ENCODE measurements at places on chromosomes 7 and 10.

DNA sequence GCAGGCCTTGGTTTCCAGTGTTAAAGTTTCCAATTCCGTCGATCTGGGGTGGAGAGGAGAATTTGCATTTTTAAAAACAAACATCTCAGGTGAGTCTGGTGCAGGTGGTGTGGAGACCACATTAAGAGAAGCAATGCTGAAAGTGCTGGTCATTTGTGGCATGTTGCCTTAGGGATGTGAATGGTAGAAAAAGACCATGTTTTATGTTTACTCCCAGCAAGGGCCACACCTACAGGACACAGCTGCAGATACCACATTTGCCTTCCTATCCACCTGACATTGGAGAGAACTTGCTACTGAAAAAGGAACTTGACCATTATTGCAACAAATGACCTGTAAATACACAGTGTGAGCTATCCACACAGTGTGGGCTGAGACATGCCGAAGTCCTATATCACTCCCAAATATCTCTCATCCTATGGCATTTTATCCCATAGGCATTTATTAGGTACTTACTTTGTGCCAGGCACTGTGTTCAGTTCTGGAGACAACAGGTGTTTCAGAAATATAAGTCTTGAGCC is 183.1 kb downstream of the NRP1 start:
- no peak for DNase-seq

DNA sequence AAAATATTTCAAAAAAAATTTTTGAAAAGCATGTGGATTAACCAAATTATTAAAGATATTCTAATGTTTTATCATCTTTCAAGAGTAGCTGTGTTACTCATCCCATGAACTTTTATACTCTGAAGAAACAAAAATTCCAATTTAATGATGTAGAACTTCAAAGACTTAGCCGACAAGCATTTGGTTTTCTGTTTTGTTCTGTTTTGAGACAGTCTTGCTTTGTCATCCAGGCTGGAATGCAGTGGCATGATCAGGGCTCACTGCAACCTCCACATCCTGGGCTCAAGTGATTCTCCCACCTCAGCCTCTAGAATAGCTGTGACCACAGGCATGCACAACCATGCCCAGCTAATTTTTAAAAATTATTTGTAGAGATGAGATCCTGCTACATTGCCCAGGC is 17.8 kb upstream of the LCOR start:
- DNase-seq: no peak

DNA sequence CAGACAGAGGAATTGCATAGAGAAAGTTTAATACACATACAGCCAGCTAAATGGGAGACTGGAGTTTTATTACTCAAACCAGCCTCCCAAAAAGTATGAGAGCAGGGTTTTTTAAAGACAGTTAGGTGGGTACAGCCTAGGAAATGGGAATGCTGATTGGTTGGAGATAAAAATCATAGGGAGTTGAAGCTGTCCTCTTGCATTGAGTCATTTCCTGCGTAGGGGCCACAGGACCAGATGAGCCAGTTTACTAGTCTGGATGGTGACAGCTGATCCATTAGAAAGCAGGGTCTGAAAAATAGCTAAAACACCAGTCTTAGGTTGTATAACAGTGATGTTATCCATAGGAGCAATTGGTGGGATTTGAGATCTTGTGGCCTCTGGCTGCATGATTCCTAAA is 76.1 kb upstream of the POM121L12 start:
- no peak for DNase-seq

DNA sequence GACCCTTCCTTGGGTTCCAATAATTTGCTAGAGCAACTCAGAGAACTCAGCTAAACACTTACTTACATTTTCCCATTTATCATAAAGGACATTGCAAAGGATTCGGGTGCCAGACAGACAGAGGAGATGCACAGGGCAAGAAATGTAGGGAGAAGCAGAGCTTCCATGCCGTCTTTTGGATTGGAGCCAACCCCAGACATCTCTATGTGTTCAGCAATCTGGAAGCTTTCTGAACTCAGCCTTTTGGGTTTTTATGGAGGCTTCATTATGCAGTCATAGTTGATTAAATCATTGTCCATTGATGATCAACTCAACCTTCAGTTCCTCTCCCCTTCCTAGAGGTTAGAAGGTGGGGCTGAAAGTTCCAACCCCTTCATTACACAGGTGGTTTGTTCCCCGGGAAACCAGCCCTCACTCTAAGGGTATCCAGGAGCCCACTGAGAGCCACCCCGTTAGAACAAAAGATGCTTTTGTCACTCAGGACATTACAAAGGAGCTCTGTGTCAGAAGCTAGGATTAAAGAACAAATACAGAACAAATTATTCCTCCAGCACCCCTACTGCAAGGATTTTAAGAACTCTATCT is 211.9 kb upstream of the VSTM2A start:
- no peak for DNase-seq

DNA sequence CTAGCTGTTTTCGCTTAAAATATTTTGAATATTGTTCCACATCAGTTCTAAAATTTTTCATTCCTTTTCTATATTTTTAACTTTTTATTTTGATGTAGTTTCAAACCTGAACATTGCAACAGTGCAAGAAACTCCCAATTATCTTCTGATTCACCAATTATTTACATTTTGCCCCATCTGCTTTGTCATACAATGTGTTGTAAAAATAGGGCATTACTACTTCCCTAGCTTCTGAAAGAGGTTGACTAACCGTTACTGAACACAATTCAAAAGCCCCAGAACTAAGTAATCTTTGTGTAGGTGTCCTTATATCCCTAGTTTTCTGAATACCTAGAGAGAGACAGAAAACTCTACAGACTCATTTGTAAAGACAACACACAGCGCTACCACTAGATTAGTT is 86.7 kb downstream of the AVL9 start:
- DNase-seq: no peak

- DNase-seq: no peak
Measured at GRCh38 chr10:81473755-81474154, 401.2 kb upstream of the NRG3 start.

- DNase-seq: no peak
Measured at GRCh38 chr10:81984428-81984827, 109.4 kb downstream of the NRG3 start.

DNA sequence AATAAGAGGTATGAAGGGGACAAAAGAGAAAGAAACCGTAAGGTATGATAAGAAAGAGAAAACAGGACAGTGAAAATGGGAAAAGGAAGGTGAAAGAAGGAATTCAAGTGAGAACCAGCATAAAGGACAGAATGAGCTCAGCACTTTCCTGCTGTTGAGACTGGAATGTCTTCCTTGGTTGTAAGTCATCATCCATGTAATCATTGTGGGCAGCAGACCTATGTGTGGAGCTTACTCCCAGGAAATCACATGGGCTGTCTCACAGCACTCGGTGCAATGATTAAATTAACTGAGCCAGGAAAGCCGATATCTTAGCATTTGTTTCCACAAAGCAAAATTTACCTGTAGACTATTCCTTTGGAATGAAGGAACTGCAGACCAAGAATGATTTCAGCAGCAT is 118.1 kb downstream of the PRKCQ start:
- DNase-seq: no peak

GRCh38 chr7:93142127-93142526 is 6.1 kb downstream of the SAMD9L start:
- DNase-seq: no peak

- DNase-seq: no peak
Measured at GRCh38 chr7:124881981-124882380, 47.6 kb downstream of the POT1 start.

GRCh38 chr10:82394122-82394521 is 519.1 kb downstream of the NRG3 start:
- DNase-seq: peak; percentile 29

DNA sequence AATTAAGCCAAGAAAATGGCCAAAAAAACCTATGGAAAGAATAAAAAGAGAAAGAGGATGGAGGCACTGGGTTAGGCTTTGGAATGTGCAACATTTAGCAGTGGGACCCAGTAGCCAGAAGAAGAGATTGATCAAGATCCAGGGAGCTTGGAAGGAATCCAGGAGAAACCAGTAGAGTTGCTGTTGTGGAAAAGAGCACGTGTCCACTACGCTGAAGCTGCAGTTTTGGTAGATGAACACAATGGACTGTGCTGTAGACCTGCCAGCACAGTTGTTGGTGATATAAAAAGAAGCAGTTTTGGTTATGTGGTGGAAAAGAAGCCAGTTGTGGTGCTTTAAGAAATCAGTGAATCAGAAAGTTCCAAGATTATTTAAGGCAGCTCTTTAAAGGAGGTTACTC is 802.2 kb upstream of the POM121L12 start:
- no peak for DNase-seq

- no peak for DNase-seq
Measured at GRCh38 chr10:103327906-103328305, 23.0 kb downstream of the PCGF6 start.

DNA sequence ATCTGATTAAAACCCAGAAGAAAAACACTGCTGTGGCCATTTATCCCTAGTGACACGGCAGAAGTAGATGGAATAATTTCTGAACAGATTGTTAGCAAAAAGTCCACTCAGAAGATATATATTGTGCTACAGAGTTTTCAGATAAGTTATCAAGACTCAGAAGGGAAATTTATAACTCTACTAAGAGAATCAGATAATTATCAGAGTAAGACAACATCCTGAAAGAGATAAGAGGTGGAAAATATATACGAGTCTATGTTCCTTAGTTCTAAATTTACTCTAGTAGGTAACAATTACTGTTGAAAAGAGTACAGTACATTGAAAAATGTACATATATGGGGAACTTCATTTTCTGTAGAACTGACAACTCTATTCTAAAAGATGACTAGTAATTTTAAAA is 176.7 kb downstream of the GNAI1 start:
- no peak for DNase-seq

- DNase-seq: no peak
Measured at GRCh38 chr7:39536951-39537350, 29.3 kb upstream of the YAE1 start.

- DNase-seq: no peak
Measured at GRCh38 chr10:30383356-30383755, 34.3 kb upstream of the MTPAP start.

- DNase-seq: no peak
Measured at GRCh38 chr7:140229591-140230515, 53.1 kb upstream of the KDM7A start.

GRCh38 chr10:28569506-28570159 is 36.7 kb downstream of the WAC start:
- no peak for DNase-seq

GRCh38 chr10:108956149-108956548 is 967.2 kb downstream of the XPNPEP1 start:
- DNase-seq: no peak

- DNase-seq: no peak
Measured at GRCh38 chr10:13769946-13770345, 183.2 kb downstream of the PRPF18 start.

DNA sequence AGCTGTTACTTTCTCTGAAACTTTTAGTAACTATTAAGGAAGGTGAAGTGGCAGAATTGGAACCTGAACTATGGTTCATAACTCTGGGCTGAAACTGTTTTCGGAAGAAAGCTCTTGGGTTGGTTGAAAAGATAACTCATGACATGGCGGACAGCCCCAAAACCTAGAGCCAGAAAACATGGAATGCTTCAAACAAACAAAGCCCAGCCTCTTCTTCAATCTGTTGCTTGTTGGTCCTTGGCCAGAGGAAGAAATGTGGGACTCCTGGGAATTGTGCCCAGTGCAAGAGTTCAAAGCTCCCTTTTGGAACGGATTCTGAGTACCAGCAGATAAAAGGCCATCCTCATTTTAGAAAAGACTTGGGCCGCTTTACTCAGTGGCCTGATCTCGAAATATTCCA is 52.9 kb upstream of the CACNB2 start:
- DNase-seq: no peak

DNA sequence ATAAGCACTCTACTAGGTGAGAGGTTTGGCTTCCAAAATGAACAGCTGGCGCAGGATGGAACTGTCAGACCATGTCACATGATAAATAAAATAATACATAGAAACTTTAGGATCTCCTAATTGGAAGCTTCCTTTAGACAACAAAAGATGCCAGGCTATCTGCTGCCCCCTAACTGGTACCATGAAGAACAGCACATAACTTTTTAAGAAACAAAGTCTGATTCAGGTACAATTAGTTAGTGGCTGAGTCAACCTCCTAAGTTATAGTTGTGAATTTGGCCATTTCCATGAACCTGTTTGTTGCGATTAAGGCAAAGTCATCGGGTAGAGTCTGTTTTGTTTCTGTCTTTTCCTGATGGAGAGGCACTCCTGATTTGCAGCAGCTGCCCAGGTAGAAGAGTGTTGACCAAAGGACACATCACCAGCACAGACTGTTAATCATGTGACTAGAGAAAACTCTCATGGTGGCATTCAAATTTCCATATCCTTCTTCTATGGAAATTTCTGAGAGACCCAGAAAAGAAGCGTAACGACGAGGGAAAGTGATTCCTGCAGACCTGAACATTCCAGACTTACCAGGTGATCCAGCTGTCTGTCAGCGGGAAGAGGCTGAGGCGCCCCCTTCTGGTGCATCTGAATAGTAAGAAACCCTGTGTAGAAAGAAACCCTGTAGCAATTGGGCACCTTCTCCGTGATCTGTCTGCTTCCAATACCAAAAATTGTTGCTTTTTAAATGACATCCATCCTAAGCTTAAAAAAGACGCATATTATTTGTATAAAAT is 8.6 kb upstream of the INHBA start:
- no peak for DNase-seq

DNA sequence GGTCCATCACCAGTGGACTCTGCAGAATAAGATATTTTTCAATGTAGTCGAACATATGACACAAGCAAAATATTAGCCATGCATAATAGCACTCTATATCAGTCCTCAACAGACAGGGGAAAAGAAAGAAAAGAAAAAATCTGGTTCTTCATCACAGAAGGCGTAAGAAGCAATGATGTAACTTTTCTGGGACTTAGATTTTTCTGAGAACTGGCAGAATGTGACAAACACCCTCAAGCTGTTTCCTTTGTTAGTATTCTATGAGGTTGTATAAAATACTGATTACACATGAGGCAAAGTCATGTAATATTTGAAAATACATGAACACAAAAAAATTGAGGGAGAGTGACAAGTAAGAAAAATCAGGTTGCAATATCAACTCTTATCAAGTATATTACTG is 84.9 kb downstream of the CNOT4 start:
- no peak for DNase-seq

GRCh38 chr7:1754345-1754908 is 84.3 kb downstream of the ELFN1 start:
- no peak for DNase-seq

GRCh38 chr7:32163141-32163806 is 93.1 kb upstream of the PDE1C start:
- DNase-seq: no peak

GRCh38 chr7:93838966-93839365 is 51.6 kb downstream of the TFPI2 start:
- no peak for DNase-seq

DNA sequence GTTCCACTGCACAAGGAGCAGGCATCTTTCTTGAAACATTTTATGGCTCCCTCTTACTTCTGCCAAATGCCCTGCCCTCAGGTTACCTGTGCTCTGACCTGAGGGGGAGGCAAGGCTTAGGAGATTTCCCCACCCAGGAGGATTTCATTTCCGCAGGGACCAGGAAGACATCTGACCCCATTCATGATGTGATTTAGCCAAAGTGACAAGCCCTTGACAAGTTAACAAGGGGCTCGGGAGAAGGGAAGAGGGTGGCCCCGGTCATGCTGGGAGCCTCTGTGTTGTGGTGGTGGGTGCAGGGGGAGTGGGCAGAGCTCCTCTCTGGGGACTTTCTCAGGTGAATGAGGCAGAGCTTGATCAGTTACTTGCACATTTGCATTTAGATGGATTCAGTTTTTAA is 18.9 kb downstream of the GIMAP5 start:
- no peak for DNase-seq

- DNase-seq: no peak
Measured at GRCh38 chr7:70761711-70762328, 370.1 kb upstream of the GALNT17 start.

- DNase-seq: no peak
Measured at GRCh38 chr10:25142116-25142864, 32.5 kb upstream of the GPR158 start.

Data from NCI-H2081 (cell line).